Activated T-cell treated with anti-CD3 and anti-CD28 coated beads, Interleukin-2, amount 50 U/mL, for 72 hours (primary cell): ENCODE measurements at places on chromosomes 12 and 14.

DNA sequence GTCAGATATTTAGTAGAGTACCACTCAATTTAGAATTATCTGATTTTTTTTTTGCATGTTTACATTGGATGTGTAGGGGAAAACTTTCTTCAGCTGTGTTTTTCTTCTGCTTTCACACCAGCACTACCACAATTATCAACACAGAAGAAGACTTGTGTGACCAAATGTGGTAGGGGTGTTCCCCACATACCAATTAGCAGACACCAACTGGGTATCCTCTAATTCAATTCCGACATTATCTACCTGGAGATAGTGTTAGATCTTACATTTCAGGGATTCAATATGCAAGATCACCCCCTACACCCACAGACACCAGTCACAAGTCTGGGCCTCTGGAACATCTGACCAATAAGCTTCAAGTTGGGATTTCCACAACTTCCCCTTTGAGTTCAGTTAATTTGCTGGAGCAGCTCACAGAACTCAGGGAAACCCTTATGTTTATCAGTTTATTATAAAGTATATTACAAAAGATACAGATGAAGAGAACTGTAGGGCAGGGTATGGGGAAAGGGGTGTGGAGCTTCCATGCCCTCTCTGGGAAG lies 4.1 kb upstream of the KLRG1 start:
- no peak for DNase-seq

DNA sequence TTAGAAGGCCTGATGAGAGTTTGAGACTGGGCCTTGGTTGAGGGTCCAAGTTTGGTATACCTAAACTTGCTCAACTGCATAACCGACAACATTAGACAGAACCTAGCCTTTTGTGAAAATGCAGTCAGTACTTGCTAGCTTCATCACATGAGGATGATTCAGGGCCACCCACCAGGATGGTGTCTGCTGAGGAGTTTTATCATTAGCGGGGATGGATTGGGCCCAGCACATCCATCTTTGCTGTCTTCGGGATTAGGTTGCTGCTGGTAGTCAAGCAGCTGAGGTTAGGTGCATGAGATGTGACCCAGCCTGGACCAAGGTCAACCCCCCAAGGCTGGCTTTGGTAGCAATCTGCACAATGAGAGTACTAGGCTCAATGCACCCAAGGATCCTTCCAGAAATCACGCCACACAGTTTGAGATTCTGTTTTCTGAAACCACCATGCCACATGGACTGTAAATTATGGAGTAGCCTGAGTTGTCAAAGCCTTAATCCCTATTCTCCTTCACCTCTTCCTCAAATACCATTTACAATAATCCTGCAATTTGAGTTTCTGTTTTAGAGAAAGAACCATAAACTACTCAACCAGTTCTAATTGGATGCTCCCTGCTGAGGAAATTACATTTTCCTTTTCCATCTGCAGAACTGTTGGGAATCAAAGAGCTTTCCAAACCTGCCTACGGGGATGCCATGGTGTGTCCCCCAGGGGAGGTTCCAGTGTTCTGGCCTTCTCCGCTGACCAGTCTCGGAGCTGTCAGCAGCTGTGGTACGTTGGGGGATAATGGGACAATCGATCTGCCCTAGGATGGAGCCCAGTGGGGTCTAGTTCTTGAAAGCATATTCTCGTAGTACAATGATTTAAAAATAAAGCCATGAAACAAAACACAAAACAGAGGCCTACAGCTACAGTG lies 61.7 kb downstream of the DGLUCY start:
- DNase-seq, result no peak

DNA sequence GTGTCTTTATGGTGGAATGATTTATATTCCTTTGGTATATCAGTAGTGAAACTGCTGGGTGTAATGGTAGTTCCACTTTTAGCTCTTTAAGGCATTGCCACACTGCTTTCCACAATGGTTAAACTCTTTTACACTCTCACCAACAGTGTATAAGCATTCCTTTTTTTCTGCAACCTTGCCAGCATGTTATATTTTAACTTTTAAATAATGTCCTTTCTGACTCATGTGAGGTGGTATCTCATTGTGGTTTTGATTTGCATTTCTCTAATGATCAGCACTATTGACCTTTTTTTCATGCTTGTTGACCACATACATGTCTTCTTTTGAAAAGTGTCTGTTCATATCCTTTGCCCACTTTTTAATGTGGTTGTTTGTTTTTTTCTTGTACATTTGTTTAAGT lies 142.5 kb downstream of the MSRB3 start:
- no peak for DNase-seq

- DNase-seq, result no peak
Measured at GRCh38 chr12:106840243-106840642, 65.8 kb downstream of the RIC8B start.

- peak; percentile 18 for DNase-seq
Measured at GRCh38 chr12:20492251-20492760, 124.0 kb downstream of the PDE3A start.

GRCh38 chr14:43900173-43900655 lies 606.9 kb downstream of the FSCB start:
- DNase-seq, result no peak

DNA sequence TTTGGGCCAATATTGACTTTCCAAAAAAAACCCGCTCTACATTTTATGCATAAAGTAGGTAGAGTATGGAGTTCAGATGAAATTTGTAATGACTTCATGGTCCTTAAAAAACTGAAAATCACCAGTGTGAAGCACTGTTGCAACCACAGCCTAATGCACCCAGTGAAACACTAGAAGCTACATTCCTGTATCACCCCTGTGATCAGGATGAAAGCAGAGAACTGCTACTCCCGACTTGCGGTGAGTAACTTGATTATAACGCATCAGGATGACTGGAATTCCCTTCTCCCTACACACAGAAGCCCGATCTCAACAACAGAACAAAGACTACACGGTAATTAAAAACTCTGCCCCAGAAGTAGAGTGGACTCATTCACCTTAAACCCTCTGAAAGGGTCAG lies 33.8 kb downstream of the SPTB start:
- DNase-seq, result no peak

DNA sequence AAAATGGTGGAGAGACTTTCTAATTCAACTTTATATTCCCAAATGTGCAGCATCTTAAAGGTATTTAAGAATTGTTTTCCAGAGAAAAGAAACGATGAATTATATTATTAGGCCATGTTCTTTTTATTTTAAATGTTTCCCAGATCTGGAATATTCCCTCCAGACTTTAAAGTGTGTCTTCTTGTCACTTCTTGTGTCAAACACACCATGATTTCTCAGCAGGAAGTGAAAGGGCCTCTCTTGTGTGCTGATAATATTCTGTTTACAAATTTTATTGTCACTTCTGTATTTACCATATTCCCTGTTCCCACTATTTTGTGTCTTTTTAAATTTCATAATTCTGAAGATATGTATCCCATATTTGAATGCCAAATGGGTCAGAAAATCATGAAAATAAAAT lies 455.0 kb upstream of the FLRT2 start:
- no peak for DNase-seq

DNA sequence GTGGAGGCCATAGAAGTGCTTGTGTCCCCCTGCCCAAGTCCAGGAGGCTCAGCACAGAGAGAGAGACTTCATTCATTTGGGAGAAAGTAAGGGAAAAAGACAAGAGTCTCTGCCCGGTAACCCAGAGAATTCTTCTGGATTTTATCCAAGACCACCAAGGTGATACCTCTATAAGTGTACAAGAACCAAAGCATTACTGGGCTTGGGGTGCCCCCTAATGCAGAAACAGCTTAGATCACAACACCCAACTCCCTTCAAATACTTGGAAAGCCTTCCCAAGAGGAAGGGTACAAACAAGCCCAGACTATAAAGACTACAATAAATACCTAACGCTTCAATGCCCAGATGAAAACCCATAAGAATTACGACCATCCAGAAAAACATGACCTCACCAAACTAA lies 119.7 kb upstream of the PDE3A start:
- DNase-seq, result no peak

GRCh38 chr14:91394105-91395081 lies 23.2 kb downstream of the CCDC88C start:
- DNase-seq, result no peak

DNA sequence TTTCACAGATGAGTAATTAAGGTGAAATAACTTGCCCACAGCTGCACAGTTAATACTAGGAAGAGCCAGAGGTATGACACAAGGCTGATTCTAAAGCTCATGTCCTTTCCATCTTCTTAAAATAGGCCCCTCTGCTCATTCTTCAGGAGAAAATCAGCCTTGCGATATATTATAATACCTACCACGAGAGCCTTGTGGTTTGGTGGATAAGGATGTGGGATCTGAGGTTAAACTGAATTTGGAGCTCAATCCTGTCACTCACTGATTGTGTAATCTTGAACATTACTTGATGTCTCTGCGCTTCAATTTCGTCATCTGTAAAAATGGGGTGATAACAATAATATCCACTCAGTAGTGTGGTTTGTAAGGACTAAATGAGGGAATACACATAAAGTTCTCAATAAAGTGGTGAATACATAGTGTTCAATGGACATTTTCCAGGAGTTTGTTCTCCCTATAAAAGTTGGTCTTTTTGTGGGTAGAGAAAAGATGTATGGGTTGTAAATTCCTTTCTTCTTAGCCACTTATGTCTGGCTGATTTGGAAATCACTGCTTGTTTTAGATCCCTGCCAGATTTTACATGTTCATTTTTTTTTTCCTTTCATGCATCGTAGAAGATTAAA lies 25.1 kb upstream of the ATP2B1 start:
- no peak for DNase-seq

- peak; percentile 72 for DNase-seq
Measured at GRCh38 chr12:120290609-120291305, 946 bp downstream of the RNU4-2 start.

GRCh38 chr12:94338006-94338794 lies 121.5 kb downstream of the CEP83 start:
- no peak for DNase-seq

GRCh38 chr14:82755923-82756322 lies 1222.3 kb upstream of the SEL1L start:
- no peak for DNase-seq

DNA sequence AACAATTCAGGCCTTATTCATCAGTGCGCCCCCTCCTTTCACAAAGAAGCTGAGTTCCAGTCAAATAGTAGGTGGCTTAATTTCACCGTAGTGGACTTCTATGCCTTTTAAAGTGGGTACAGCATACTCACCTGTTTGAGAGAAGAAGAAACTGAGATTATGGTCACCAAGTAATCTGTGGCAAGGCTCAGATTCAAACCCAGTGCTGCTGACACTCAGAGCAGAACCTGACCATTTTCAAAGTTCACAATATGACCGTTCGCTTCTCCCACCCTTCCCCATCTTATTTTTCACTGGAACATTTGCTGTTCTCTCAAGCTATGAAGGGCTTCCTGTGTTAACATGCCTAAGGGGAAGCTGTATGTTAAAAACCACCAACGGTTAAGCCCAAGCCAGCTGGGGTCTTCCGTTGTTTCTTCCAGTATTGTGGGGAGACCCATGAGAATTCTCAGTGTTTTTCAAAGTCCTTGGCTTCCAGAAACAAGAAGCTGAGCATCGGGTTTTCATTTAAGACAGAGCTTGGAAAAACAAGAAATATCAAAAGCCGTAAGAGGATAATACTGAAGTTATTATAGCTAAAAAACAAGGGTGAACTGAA lies 6.1 kb upstream of the PSMA6 start:
- no peak for DNase-seq

- peak; percentile 34 for DNase-seq
Measured at GRCh38 chr14:54435500-54435981, 5.6 kb downstream of the CNIH1 start.

GRCh38 chr12:68871921-68872320 lies 61.0 kb downstream of the CPM start:
- peak; percentile 15 for DNase-seq

DNA sequence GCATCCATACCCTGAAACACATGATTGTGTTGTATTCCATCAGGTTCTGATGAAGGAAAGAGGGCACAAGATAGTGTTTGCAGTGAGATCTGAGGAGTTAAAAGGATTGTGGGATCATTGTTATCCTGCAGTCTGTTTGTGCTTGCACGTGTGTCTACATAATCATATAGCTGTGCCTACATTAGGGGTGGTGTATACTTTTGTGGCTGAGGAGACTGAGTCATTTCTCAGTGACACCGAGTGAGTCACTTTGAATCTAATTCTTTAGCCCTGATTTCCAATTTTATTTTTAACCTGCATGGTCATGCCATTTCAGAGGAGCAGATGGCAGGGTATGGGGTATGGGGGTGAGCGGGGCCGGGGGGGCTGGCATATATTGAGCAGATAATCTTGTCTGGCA lies 133.2 kb downstream of the ANO4 start:
- no peak for DNase-seq

- no peak for DNase-seq
Measured at GRCh38 chr12:68631227-68631626, 20.5 kb downstream of the RAP1B start.

DNA sequence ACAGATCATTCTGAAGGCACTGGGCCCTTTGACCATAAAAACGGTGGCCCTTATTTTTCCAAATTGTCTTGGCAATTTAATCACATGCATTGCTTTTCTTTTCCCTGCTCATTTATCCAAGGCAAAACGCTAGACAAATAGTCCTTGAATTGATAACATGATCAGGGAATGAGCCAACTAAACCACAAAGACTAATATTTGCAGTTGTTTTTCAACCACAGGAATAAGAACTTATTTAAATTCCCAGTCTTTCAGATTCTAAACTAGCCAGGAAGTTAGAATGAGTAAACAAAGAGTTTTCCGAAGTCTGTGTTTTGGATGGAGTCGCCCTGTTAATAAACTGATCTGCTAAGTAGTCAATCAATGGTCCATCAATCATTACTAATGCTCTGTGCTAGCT lies 14.9 kb downstream of the TBX5 start:
- DNase-seq, result no peak

GRCh38 chr14:44898551-44898950 lies 63.2 kb downstream of the KLHL28 start:
- DNase-seq, result no peak

DNA sequence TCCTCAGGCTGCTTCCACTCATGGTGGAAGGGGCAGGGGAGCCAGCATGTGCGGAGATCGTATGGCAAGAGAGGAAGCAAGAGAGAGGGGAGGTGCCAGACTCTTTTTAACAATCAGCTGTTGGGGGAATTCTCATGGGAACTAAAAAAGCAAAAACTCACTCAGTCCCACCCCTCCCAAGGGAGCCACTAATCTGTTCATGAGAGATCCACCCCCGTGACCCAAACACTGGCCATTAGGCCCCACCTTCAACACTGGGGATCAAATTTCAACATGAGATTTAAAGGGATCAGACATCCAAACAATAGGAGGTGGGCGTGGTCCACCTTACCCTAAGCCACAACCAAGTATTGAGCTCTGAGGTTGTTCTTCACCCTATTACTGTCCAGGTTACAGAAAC lies 375.1 kb downstream of the GRIN2B start:
- no peak for DNase-seq

- peak; percentile 5 for DNase-seq
Measured at GRCh38 chr14:29016050-29016900, 249.7 kb downstream of the FOXG1 start.

DNA sequence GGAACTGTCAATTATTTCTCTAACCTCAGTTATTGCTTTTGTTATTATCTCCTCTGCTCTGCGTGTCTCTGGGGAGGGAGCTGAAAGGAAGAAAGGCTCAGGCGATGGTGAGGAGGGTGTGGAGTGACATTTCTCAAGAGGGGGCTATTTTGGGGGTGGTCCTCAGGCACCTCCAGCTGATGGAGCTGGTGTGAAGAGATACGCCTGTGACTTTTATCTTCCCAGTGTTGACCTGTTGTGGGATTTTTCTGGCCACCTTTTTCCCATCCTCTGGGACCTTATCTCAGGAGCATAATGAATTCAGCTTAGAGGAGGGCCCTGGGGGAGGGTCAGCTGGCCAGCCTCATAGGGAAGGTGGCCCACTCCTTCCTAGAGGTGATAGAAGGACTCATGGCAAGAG lies 26.4 kb downstream of the KCNA5 start:
- DNase-seq, result no peak
